Left renal cortex interstitium (tissue), 4 donors: ENCODE measurements at places on chromosomes 7 and 10.

GRCh38 chr10:130867446-130868194 lies 443.9 kb downstream of the TCERG1L start:
- DNase-seq: no peak

GRCh38 chr7:152522571-152523067 lies 86.8 kb upstream of the KMT2C start:
- no peak for DNase-seq

- DNase-seq: no peak
Measured at GRCh38 chr7:128731184-128731583, 8.0 kb upstream of the CALU start.

GRCh38 chr7:135300913-135301765 lies 67.5 kb downstream of the STRA8 start:
- no peak for DNase-seq

DNA sequence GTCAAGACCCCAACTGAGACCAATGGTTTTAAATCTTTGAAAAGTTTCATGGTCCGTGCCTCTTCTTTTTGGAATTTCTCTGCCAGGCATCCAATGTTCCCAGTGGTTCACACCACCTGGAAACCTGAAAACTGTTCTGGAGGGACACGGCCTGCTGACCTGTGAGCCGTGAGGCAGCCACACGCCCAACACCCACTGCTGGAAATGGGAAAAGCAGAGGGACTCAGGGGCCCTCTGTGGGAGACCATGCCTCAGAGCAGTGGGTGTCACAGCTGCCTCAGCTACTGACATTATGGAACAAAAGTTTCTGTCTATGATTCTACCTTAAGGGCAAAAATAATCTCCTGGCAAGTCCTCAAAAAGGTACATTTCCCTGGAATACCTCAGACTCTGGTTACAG lies 70.4 kb upstream of the VIPR2 start:
- no peak for DNase-seq

GRCh38 chr10:70602665-70603448 lies at the start of gene PRF1:
PRF1 (minus strand) TSS chr10:70602741; CDS start chr10:70600902, 1,839 bp downstream.
- DNase-seq: no peak

GRCh38 chr7:70505886-70506285 lies 626.1 kb upstream of the GALNT17 start:
- DNase-seq: no peak

- no peak for DNase-seq
Measured at GRCh38 chr7:40538281-40538680, 403.5 kb downstream of the SUGCT start.

DNA sequence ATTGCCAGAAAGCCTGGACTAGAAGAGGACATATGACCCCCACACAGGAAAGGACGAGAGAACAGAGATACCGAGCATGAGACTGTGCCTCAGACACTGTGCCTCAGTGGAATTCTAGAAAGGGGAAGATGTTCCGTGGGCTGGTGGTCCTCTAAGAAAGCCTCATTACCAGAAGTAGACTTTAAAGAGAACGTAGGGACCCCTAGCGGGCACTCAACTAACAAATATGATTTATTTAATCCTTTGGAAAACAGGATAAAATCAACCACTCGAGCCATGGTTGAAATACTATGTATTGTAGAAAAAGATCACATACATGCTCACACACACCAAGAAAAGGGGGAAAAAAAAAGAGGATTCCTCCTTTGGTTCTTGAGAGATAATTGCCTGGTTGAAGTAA lies 701.2 kb upstream of the SORCS1 start:
- no peak for DNase-seq

- DNase-seq: no peak
Measured at GRCh38 chr7:341841-342638, 52.1 kb downstream of the FOXL3 start.

DNA sequence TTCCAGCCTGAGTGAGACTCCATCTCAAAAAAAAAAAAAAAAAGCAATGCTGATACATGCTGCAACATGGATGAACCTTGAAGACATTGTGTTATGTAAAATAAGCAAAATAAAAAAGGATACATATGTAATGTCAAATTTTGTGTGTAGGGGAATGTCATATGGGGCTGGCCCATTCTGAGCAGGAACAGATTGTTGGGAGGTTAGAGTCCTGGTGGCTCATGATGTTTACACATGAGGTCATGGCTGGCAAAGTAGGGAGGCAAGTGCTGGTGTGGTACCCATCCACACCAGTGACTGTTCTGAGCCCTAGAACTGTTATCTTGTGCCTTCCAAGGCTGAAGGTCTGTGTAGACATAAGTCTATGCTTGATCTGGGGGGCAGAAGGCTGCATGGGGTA lies 37.6 kb downstream of the ZNF92 start:
- no peak for DNase-seq

GRCh38 chr10:94213001-94213530 lies 149.7 kb downstream of the NOC3L start:
- no peak for DNase-seq

- no peak for DNase-seq
Measured at GRCh38 chr10:116155191-116155590, 117.8 kb downstream of the GFRA1 start.

GRCh38 chr10:13383399-13383761 lies 35.3 kb upstream of the SEPHS1 start:
- no peak for DNase-seq

- DNase-seq: no peak
Measured at GRCh38 chr7:108380517-108380916, 75.7 kb downstream of the NRCAM start.

- DNase-seq: no peak
Measured at GRCh38 chr10:3803927-3804741, 19.1 kb upstream of the KLF6 start.

- no peak for DNase-seq
Measured at GRCh38 chr7:44671069-44671468, 64.6 kb downstream of the OGDH start.
